ENCODE measurements at places on chromosomes 12 and 14.

DNA sequence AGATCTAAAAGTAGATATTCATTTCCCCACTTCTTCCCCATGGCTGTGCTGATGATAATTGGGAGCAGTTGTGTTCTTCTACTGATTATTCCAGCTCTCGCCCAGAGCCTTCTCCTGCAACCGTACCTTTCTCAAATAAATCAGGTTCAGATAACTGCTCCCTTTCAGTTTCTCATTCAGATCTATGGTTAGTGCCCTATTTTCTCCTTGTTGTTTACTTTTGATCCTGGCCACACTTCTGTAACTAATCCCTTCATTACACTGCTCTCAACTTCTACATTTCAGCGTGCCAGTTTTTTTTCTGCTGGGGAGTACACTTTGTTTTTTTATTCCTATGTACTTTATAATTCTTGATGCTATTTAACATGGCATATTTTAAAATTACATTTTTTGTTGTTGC lies 2.8 kb upstream of the STRAP start:
- peaks cover 19% of the 10 kb centered on the region for H3K4me1 ChIP-seq
- H3K4me3 ChIP-seq: no peak overlapping the region
- no peak for DNase-seq
- peaks cover 15% of the 10 kb centered on the region for H3K27me3 ChIP-seq

- H3K4me1 ChIP-seq: peaks cover 5% of the 10 kb centered on the region
- H3K4me3 ChIP-seq: no peak overlapping the region
- no peaks in the 10 kb centered on the region for H3K36me3 ChIP-seq
- peak overlapping the region; percentile 61 for H3K27ac ChIP-seq
- peaks cover 17% of the 10 kb centered on the region for H3K27me3 ChIP-seq
- DNase-seq: no peak
Measured at GRCh38 chr12:96176575-96176974, 17.6 kb upstream of the ELK3 start.

- no peak for DNase-seq
- no peak overlapping the region for H3K27ac ChIP-seq
- H3K4me1 ChIP-seq: peaks cover 53% of the 10 kb centered on the region
- no peaks in the 10 kb centered on the region for H3K27me3 ChIP-seq
Measured at GRCh38 chr12:124497658-124498057, 69.8 kb downstream of the NCOR2 start.

GRCh38 chr14:102829016-102829548 lies 51.8 kb downstream of the TRAF3 start:
- H3K4me1 ChIP-seq: peaks cover 49% of the 10 kb centered on the region
- H3K36me3 ChIP-seq: peaks cover 36% of the 10 kb centered on the region
- H3K4me3 ChIP-seq: no peak overlapping the region
- no peak overlapping the region for H3K27ac ChIP-seq

DNA sequence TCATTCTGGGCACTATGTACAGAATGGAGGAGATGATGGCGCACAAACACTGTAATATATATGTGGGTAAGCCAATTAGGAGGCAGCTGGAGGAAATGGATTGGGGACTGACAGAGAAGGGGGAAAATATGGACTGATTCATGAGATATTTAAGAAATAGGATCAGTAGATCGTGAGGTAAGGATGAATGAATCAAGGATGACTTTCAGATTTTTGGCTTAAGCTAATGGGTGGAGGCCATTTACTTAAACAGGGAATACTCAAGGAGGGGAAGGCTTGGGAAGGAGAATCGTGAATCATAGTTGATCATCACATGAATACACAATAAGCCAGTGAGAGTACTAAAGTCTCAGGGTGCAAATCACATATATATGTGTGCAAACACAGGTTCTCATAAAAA lies 11.2 kb upstream of the GNPNAT1 start:
- H3K4me1 ChIP-seq: peaks cover 9% of the 10 kb centered on the region
- H3K4me3 ChIP-seq: no peak overlapping the region
- DNase-seq: no peak
- H3K27ac ChIP-seq: no peak overlapping the region

DNA sequence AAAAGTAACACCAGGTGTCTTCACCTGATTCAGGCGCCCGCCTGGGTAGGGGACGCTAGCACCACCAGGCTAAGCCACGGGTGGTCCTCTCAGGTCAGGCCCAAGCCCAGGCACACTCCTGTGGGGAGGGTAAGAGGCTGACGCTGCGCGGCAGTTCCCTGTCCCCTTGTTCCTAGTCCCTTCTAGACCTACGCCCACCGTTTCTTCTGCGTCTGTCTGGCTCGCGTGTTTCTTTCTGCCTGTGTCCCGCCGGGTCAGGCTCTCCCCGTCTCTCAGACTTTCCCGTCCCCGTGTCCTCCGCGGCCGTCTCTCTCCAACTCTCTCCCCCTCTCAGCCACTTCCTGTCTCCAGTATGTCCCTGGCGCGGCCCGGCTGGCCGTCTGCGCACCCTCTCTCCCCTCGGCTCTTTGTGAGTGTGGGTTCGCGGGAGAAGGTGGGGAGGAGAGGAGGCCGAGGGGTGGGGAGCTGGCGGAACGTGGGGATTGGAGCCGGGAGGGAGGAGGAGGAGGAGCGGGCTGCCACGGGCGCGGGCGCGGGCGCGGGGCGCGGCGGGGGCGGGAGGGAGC lies 3.1 kb upstream of the TNS2 start:
- peaks cover 4% of the 10 kb centered on the region for H3K4me1 ChIP-seq
- H3K36me3 ChIP-seq: peaks cover 12% of the 10 kb centered on the region
- no peaks in the 10 kb centered on the region for H3K27me3 ChIP-seq
- peak overlapping the region; percentile 85 for H3K27ac ChIP-seq
- DNase-seq: peak; percentile 40

GRCh38 chr14:92323011-92323915 lies at the start of gene SLC24A4:
TSS of gene SLC24A4 (plus strand) at chr14:92323165. CDS start at chr14:92323831, 666 bp downstream.
- peaks cover 52% of the 10 kb centered on the region for H3K27me3 ChIP-seq
- H3K4me3 ChIP-seq: peak within 1 kb of the TSS; percentile 69
- no peak within 1 kb of the TSS for H3K27ac ChIP-seq
- peaks cover 4% of the 10 kb centered on the region for H3K4me1 ChIP-seq

DNA sequence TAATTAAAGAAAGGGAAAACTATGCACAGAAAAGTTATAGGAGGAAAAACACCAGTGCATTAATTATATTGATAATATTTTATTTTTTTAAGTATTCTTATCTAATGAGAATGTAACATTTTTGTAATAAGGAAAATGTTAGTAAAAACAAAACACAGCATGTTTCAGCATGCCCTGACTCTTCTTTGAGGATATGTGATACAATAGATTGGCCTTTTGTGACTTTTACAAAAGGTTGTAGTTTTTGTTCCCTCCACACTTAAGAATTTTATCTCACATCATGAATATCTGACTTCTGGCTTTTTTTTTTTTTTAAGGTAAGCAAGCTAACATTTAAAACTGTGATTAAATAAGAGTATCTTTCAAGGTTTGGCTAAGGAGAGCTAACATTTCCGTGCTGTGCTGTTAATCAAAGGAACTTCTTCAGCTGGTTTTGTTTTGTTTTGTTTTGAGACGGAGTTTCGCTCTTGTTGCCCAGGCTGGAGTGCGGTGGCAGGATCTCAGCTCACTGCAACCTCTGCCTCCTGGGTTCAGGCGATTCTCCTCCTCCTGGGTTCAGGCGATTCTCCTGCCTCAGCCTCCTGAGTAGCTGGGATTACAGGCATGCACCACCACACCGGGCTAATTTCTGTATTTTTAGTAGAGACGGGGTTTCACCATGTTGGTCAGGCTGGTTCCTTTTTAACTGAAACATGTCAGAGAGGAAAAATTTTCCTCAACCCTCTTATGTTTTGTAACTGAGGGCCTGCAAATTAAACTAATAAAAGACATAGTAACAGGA lies 30.8 kb upstream of the RESF1 start:
- peak overlapping the region; percentile 79 for H3K4me3 ChIP-seq
- H3K27ac ChIP-seq: peak overlapping the region; percentile 98
- peaks cover 55% of the 10 kb centered on the region for H3K4me1 ChIP-seq
- no peaks in the 10 kb centered on the region for H3K27me3 ChIP-seq
- peaks cover 8% of the 10 kb centered on the region for H3K36me3 ChIP-seq

- DNase-seq: no peak
- H3K4me1 ChIP-seq: no peaks in the 10 kb centered on the region
- peaks cover 2% of the 10 kb centered on the region for H3K36me3 ChIP-seq
Measured at GRCh38 chr14:74476107-74476506, 17.0 kb downstream of the NPC2 start.

- H3K27ac ChIP-seq: no peak overlapping the region
- H3K4me3 ChIP-seq: no peak overlapping the region
Measured at GRCh38 chr12:68530965-68531364, 79.7 kb upstream of the RAP1B start.

DNA sequence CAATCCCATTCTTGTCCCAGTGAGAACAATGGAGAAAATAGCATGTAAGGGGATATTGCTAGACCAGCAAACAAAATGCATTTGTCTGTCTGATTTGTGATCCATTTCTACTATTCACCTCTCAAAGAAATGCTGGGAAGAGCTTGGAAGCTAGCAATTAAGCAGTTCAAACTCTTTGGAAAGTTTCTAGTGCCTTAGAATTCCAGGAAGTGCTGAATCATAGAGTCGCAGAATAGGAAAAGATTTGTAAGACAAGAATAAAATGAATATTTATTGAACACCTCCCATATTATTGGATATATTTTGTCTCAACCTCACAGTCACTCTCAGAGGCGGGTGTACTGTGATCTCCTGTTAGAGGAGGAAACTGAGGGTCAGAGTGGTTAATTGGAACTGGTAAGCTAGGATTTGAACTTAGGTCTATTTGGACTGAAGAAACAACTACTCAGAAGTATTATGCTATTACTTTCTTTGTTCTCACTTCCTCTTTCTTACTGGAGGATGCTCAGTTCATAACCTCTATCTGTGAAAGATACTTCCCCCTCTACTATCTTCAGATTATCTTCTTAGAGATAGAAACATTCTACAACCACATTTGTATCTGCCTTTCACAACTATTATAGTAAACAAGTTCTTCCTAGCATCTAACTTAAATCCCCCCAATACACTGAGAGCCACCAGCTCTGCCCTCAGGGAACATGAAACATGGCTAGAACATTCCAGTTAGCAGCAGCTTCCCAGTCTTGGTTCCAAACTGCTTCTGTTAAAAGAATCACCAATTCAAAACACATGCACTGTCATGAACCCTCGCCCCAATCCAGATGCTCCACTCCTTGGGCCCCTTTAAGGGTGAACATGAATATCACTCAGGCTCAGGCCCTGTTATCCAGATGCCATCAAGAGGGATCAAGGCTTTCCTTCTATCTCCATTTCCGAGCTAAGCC lies 64.2 kb downstream of the DRAM1 start:
- DNase-seq: no peak
- no peaks in the 10 kb centered on the region for H3K4me1 ChIP-seq
- no peak overlapping the region for H3K4me3 ChIP-seq
- no peaks in the 10 kb centered on the region for H3K36me3 ChIP-seq

GRCh38 chr12:1518591-1519516 lies 75.5 kb downstream of the FBXL14 start:
- peaks cover 41% of the 10 kb centered on the region for H3K27me3 ChIP-seq
- no peak overlapping the region for H3K4me3 ChIP-seq
- H3K27ac ChIP-seq: no peak overlapping the region
- peaks cover 2% of the 10 kb centered on the region for H3K36me3 ChIP-seq
- no peak for DNase-seq

DNA sequence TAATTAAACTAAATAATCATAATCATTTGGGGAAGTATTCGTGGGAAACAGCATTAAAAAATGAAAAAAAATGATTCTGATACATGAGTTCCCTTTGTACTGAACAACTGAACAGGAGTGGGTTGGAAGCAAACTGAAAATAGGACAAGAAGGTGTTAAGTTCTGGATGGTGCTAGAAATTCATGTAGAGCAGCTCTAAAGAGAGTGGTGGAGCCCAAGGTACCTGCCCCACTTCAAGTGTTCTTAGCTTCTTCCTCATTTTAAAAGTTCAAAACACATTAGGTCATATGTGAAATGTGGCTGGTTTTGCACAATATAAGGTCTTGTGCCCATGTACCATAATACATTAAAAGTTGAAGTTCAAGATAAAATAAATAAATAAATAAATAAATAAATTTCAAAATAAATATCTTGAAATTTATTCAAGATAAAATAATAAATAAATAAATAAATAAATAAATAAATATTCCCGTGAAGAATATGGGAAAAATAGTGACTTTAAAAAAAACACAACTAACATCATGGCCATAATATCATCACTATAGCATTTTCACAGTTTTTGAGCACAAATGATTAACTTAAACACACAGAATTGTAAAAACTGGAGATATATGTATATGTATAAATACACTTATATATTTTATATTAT lies 191.5 kb upstream of the PRKD1 start:
- DNase-seq: no peak
- H3K27me3 ChIP-seq: no peaks in the 10 kb centered on the region
- H3K36me3 ChIP-seq: no peaks in the 10 kb centered on the region
- no peak overlapping the region for H3K27ac ChIP-seq
- H3K4me1 ChIP-seq: no peaks in the 10 kb centered on the region

GRCh38 chr12:105574056-105574715 lies 243.7 kb downstream of the C12orf75 start:
- no peaks in the 10 kb centered on the region for H3K4me1 ChIP-seq
- H3K36me3 ChIP-seq: no peaks in the 10 kb centered on the region
- no peak for DNase-seq
- no peaks in the 10 kb centered on the region for H3K27me3 ChIP-seq
- no peak overlapping the region for H3K27ac ChIP-seq

- no peak overlapping the region for H3K4me3 ChIP-seq
- peaks cover 20% of the 10 kb centered on the region for H3K4me1 ChIP-seq
- no peaks in the 10 kb centered on the region for H3K27me3 ChIP-seq
- H3K36me3 ChIP-seq: peaks cover 30% of the 10 kb centered on the region
- DNase-seq: no peak
- H3K27ac ChIP-seq: no peak overlapping the region
Measured at GRCh38 chr12:51077930-51078329, 5.5 kb downstream of the CSRNP2 start.

- no peak overlapping the region for H3K4me3 ChIP-seq
- H3K36me3 ChIP-seq: peaks cover 58% of the 10 kb centered on the region
- DNase-seq: no peak
- H3K27me3 ChIP-seq: no peaks in the 10 kb centered on the region
- no peaks in the 10 kb centered on the region for H3K4me1 ChIP-seq
Measured at GRCh38 chr12:105164068-105164467, 56.5 kb downstream of the WASHC4 start.

DNA sequence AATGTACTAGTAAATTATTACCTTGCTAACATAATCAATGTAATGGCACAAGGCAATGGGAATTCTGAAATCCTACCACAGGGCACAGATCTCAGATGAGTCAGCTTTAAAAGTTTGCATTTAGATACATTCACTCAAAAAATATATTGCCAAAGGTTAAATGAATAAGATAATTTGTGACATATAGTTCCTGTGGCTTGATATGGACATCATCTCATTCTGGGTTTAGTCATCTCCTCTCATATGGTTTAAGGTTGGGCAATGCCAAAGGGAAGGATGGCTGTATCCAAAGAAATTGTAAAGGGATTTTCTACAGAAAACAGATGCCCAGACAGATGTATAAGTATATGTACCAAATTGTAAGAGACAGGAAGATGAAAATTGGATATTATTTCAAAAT lies 1065.0 kb downstream of the LRFN5 start:
- H3K4me3 ChIP-seq: no peak overlapping the region
- DNase-seq: no peak
- no peaks in the 10 kb centered on the region for H3K27me3 ChIP-seq
- no peaks in the 10 kb centered on the region for H3K4me1 ChIP-seq
- no peaks in the 10 kb centered on the region for H3K36me3 ChIP-seq

GRCh38 chr12:11500861-11501230 lies 105.5 kb upstream of the PRB2 start:
- H3K27me3 ChIP-seq: peaks cover 66% of the 10 kb centered on the region
- no peak for DNase-seq
- no peak overlapping the region for H3K4me3 ChIP-seq
- H3K4me1 ChIP-seq: no peaks in the 10 kb centered on the region

GRCh38 chr12:7542046-7542445 lies 38.5 kb upstream of the CD163 start:
- DNase-seq: no peak
- no peak overlapping the region for H3K4me3 ChIP-seq
- H3K27me3 ChIP-seq: peaks cover 73% of the 10 kb centered on the region
- no peaks in the 10 kb centered on the region for H3K36me3 ChIP-seq

Measured in effector memory CD8-positive, alpha-beta T cell (primary cell).